Dermis microvascular lymphatic vessel endothelial cell (primary cell): ENCODE measurements at places on chromosomes 4 and X. TPM values are rescaled to one million over a fixed set of nuclear protein-coding genes. Genes with fewer than 3 reads are reported as not detected.

GRCh38 chr4:173509036-173510001, 20.7 kb downstream of the HAND2 start:
- no peak for DNase-seq

DNA sequence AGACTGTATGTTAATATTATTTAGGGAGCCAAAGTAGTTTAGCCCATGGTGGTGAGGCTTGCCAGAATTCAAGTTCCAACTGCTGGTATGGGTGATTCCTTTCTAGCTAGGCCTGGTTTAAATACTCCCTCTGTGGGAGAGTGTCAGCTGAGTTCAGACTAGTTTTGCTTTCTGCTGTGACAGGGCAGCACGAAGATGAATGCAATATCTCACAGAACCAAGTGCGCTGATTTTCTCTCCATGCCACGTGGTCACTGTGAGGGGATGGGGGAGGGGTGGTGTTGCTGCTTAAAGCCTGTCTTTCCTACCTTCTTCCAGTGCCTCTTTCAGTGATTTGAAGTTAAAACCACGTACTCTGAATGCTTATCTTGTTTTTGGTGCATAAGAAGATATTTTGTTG, 445.7 kb upstream of the CXorf51B start:
- no peak for DNase-seq

Gene ATP7A
- total RNA-seq = 6.4 and 9.7 TPM in 2 replicates

Gene DTHD1
- not detected in 2 replicates for total RNA-seq

- DNase-seq = peak; percentile 1
Observed at GRCh38 chrX:133776072-133776471, 209.3 kb downstream of the GPC3 start.

DNA sequence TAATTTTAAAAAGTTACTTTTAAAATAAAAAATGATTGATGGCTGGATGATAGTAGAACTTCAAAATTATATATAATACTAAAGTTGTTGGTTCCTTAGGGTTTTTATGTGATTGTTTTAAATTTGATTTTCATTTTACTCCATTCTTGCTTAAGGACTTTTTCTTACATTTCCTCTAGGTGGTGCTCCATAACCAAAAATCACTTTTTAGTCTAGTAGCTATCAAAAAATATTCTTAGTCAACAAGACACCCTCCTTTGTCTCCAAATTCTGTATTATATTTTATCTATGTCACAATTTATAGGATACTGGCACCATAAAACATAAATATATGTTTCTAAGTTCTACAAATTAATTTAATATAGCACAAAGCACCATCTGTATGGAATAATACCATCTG, 67.2 kb upstream of the BRWD3 start:
- DNase-seq = peak; percentile 36

DNA sequence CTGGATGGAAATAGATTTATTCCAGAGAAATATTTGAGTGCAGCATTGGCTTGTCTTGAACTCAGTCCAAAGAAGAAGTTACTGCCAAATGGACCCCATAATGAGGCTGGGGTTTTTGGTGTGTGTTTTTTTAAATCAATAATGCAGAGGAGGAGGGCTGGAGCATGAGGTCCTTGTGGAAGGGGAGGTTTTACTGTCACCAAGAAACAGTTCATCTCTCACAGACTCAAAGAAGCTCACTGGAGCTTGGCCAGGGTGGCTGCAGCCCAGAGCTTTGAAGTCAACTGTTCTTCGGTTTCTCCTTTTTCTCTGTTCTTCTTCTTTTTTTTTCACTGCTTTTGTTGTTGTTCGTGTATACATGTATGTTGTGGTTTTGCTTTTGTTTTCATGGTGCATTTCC, 377.7 kb downstream of the FBXW7 start:
- no peak for DNase-seq

DNA sequence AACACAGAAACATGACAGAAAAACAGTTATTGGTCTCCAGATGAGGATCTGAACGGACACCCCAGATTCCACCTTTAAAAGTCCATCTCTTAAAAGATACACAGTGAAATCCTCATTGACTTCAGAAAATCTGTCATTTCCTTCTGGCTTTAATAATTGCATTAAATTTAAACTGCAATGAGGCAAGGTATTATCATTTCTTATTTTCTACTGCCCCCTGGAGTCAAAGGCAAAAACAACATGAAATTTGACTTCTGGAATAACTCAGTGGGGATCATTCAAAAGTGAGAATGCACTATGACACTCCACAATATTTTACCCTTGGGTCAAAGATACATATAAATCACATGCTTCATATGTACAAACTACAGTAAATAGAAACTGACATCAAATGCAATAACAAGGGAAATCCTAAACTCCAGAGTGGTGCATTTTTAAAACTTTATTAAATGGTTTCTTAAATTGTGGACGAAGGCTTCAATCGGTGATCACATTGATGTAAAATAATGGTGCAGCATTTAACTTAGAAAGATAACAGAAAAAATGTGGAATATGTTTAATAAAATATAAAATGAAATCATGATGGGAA, 56.4 kb upstream of the SPANXN1 start:
- no peak for DNase-seq

Gene GRPEL1
- 18.7 and 18.8 TPM in 2 replicates for total RNA-seq

- DNase-seq = no peak
Observed at GRCh38 chr4:173253561-173253960, 80.6 kb downstream of the HMGB2 start.

DNA sequence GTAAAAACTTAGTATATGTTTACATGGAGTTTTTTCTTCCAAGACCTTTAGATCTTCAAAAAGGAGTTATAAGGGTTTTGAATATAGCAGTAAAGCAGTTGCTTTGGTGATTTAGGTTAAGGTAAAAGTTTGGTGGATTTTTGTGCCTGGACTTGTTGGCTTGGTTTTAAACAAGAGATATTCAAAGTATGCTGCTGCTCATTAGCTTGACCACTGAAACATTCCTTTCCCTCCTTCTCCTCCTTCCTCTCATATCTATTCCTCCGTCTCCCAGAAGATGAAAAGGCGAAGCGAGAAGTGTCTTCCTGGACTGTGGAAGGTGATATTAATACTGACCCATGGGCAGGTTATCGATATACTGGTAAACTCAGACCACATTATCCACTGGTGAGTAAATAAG, 38.4 kb downstream of the METAP1 start:
- no peak for DNase-seq

- no peak for DNase-seq
Observed at GRCh38 chr4:27123123-27123768, 262.6 kb downstream of the STIM2 start.

GRCh38 chr4:34198966-34199365, 2045.3 kb downstream of the ARAP2 start:
- no peak for DNase-seq

Gene FOXP3
- not detected in 2 replicates for total RNA-seq

DNA sequence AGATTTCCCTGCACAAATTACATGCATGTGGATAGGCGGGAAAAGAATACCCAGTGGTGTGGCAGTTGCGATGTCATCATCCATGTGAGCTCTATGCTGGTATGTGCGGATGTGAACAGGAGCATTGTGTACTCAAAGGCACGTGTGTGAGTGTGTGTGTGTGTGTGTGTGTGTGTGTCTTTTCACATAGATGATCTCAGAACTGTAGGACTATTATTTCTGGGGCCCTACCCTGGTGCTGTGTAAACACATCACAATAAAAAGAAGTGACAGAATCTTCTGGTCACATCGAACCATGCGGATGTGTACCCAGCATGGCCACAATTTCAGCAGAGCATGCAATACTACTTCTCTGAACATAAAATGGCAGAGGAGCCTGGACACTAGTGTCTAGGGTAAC, 624.8 kb downstream of the MID1IP1 start:
- DNase-seq = no peak

DNA sequence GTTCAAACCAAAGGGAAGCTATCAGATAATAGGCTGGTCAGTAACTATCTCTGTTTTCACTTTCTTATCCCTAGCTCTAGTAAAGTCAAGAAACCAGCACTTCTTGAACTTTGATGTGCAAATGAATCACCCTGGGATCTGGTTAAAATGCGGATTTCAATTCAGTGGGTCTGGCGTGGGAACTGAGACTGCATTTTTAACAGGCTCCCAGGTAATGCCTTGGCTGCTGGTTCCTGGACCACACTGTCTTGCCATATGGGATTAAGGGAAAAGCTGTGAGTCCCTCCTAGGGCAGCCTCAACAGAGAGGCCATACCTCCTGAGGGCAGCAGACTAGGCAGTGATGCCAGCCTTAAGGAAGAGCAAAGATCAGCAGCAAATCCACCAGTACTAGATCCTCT, 1.7 kb downstream of the RNF175 start:
- DNase-seq = no peak

DNA sequence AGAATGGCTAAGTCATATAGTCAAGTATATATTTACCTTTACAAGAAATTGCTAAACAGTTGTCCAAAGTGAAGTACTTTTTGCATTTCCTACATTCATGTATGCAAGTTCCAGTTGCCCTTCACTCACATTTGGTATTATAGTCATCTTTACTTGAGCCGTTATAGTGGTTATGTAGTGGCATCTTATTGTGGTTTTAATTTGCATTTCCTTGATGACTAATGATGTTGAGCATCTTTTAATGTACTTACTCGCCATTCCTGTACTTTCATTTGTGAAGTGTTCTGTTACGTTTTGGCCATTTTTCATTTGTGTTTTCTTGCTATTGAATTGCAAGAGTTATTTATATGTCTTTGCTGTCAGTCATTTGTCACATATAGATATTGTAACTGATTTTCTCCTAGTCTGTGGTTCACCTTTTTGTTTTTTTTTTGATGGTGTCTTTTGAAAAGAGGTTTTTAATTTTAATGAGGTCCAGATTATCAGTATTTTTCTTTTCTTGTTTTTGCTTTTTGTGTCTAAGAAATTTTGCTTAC, 27.6 kb downstream of the ARFIP1 start:
- no peak for DNase-seq

GRCh38 chr4:56324011-56324610, 63.2 kb downstream of the AASDH start:
- DNase-seq = no peak

- DNase-seq = no peak
Observed at GRCh38 chrX:133527415-133527814, 112.1 kb upstream of the GPC4 start.

DNA sequence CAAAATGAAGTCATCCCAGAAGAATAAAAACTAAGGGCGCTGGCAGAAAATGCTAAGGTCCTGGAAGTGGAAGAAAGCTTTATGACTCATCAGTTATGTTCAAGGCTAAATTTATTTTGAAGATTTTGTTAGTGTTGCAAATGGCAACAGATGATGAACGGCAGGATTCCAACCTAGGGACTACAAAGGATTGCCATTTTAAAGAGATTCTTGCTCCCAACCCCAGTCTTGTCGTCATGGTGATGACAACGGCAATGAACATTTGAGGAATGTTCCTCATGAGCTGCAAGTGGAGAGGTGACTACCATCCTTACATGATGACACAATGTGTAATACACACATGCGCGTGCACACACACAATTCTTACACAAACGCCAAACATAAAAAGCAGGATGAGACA, 54.4 kb upstream of the FTHL17 start:
- DNase-seq = no peak

DNA sequence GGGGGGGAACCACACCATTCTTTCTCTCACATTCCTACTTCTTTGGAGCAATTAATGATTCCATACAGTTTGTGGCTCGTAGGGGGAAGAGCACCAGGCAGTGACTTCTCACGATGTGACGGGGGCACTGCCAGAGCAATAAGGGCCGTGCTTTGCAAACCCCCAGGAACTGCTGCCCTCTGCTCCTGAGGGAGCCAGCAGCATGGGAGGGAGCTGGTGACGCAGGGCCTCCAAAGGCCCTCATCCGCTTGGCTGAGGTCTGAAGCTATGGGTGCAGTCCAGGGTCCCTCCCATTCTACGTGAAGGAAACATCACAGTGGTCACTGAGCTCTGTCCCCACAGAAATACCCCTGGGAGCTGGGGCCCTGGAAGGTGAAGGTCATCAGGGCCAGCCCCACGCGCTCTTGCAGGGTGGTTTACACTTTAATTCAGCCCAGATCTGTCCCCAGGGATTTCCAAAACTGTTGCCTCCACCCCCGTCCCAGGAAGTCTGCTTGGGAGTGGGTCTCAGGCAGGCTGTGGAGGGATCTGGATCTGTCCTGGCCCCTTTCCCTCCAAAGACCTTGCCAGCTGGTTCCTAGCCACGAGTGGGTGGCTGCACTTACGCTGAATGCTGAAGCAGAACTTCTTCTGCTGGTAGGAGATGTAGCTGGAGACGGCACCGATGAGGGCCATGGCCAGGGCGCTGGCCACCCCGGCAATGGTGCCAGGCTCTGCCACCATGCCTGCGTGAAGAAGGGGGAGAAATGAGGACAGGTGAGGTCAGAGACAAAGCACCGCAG, 82.6 kb downstream of the MTMR1 start:
- DNase-seq = no peak

DNA sequence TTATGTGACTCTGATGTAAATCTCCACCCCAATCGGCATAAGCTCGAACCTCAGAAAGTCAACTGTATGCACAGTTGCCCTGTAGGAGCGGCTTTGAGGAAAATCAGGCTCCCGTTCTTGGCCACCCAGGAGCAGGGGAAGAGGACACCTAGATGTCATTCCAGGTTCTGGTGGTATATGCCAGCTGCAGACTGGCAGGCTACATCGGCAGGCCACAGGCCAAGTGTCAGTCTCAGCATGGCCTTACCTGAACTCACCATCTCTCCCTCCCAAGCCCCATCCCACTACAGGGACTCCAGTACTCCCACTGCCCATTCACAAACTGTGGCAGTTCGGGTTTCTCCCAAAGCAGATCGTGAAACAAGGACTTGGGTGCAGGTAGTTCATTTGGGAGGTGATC, 428.1 kb downstream of the BCOR start:
- DNase-seq = no peak

DNA sequence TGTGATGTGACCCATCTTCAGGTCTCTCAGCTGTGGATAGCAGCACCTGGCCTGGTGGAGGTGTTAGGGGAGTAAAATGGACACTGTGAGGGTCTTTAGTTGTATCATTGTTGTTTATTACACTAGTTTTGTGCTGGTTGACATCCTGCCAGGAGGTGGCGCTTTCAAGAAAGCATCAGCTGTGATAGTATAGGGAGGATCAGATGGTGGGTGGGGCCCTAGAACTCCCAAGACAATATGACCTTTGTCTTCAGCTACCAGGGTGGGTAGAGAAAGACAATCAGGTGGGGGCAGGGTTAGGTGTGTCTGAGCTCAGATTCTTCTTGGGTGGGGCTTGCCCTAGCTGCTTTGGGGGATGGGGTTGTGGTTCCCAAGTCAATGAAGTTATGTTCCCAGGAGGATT, 162.8 kb downstream of the PPP1R2C start:
- DNase-seq = no peak

- no peak for DNase-seq
Observed at GRCh38 chr4:127335073-127335620, 297.6 kb upstream of the INTU start.

- no peak for DNase-seq
Observed at GRCh38 chr4:125762537-125762936, 447.8 kb downstream of the FAT4 start.

DNA sequence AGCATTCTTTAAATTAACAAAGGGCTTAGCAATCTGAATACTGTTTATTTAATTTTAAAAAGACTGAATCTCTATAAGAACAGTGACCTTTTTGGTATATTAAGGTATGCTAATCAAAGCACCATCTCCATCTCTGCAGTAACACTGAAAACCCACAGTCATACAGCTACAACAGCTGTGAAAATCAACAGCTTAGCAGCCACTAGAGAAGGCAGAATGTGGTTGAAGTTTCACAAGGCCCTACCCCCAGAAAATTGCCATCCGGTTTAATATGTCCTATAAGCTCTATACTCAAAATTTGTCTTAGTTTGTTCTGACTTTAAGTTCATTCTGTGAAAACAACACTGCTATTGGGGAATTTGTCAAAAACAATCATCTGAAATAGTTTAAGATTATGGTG, 128.7 kb downstream of the OPHN1 start:
- no peak for DNase-seq
